ENCODE measurements at places on chromosomes 6 and 20.

DNA sequence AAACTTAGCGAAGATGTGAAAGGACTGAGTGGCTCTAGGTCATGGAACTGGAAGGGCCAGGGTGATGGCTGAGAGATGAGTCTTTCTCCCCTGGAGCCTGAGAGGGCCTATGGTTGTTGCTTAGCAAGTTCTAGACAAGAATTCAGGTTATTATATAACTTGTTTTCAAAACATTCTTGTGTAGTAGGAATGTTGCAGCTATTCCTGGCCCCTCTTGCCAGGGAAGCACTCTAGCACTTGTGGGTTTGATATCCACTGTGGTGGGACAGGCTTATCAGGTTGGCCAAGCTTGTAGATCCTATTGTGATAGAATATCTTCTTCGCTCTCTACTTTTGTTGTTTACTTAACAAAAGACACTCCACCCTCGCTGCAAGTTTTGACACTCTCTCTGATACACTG, 211.8 kb upstream of the CITED2 start:
- DNase-seq: peak; percentile 69

DNA sequence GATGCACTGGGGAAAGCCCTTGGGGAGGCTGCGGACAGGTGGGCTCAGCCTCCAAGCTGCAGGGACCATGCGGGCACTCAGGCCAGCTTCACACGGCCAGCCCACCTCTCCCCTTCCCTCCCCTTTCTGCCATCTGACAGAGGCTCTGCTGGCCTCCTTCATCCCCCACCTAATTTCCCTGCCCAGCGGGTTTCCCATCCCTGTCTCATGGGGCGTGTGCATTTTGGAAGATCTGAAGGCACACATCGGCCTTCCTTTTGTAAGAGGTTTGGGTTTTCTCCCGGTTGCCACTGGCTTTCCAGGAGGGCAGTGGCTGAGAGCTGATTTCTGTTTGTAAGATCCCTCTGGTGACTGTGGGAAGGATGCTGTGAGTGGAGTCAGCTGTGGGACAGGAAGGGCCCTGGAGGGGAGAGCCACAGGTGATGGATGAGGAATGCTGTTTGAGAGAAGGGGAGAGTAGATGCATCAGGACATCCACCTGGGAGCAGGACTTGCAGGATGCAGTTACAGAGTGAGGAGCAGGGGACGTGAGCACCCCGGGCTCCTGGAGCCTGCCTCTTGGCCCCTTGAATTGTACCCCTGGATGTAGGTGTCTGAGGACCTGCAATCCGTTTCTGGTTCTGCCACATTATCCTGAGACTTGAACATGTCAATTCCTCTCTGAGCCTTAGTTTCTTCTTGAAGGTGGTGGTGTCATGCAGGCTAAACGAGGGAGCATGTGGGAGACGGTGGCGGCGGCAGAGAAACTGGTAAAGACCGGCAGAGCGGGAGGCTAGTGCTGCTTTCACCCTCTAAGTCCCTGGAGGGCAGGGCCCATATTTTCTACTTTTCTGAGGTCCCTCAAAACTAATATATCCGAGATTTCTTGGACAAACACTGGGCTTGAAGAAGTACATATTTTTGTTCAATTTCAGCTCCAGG, 5.9 kb upstream of the TUBB1 start:
- peak; percentile 45 for DNase-seq

- no peak for DNase-seq
Measured at GRCh38 chr6:44072452-44072958, 54.7 kb downstream of the MRPL14 start.

- peak; percentile 73 for DNase-seq
Measured at GRCh38 chr6:6704103-6705060, 115.9 kb downstream of the LY86 start.

GRCh38 chr6:154238831-154239230, 117.8 kb downstream of the IPCEF1 start:
- DNase-seq: no peak

DNA sequence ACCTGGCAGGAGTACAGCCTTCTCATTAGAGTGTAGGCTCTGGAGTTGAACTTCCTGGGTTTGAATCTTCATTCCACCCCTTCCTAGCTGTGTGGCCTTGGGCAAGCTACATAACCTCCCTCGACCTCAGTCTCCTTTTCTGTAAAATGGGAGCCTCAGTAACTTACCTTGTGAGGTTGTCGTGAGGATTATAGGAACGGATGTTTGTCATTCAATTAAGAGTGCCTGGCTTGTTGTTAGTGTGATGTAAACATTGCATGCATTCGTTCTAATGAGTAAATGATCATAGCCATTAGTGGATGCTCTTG, 45.2 kb downstream of the TOX2 start:
- DNase-seq: no peak

DNA sequence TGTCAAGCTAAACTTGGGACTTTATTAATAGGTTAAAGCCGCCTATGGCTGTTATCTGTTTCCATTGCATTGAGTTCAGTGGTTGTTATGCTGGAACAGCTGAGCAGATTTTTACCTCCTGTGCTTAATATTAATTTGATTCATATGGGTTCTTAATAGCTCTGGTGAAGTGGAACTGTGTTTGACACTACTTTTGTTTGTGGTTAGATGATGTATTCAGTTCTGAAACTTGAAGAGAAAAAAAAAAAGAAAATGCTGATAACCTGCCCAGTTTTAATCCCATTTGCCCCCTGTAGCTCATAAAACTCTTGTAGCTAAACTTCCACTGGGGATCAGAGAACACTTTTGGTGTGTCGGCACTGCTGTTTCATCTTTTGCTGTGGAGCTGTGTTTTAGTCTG, 117.8 kb downstream of the ZDHHC14 start:
- no peak for DNase-seq

DNA sequence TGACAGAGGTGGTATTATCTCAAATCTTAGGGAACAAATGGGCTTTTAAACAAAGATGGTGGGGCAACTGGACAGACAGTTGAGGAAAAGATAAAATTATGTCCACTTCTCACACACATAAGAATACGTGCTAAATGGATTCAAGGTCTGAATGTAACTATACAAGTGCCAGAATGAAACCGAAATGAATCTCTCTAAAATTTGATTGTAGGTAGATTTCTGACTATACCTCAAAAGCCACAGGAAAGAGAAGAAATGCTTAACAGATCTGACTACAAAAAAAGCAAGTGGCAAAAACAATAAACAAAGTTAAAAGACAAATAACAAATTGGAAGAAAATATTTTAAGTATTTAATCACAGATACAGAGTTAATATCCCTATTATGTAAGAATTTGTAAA, 182.7 kb upstream of the OLIG3 start:
- DNase-seq: no peak

DNA sequence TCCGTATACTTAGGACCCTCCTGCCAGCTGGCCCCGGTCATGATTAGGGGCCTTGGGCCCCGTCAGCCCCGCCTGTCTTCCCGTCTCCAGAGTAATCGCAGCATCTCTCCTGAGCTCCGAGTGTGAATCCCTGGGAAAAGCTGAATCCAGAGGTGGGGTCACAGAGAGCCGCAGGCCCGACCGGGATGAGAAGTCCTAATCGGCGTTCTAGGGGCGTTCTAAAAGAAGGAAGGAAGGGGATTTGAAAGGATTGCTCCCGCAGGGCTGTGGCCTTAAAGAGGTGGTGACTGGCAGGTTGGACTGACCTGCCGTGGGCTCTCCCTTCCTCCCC, 371 bp downstream of the HMGN4 start:
- no peak for DNase-seq

- DNase-seq: peak; percentile 34
Measured at GRCh38 chr20:44115762-44116644, 71.0 kb downstream of the JPH2 start.

DNA sequence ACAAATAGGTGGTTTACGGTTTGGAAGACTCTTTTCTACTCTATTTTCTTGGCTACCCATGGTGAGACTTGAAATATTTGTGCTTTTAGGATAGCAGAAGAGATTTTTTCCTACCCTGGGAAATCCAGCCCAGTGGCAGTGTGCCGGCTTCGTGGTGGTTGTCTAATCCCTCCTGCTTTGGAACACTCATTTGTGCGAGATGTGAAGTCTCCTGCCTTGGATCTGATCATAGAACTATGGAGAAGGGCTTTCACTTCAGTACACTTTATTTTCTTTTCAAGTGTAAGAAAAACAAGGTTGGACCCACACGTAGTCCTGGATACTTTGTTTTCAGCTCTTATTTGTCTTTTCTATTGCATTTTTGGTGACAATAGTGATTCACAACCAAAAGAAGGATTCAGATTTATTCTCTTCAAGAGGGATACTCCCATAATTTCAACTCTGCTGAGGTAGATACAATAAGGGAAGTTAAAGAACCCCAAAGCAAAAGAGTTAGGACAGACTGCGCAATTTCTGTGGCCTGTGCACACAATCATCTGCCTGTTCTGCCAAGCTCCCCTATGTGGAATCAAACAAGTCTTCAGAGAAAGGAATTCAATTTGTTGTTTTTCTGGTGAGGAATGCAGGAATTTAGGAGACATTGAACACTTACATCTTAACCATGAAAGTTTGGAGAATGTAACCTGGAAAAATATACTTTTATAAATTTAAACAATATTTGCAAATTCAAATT, 413.2 kb downstream of the GJA1 start:
- DNase-seq: no peak

- DNase-seq: no peak
Measured at GRCh38 chr20:35956616-35957015, 2.3 kb upstream of the SCAND1 start.

- no peak for DNase-seq
Measured at GRCh38 chr6:147213772-147214171, 9.6 kb downstream of the STXBP5 start.

DNA sequence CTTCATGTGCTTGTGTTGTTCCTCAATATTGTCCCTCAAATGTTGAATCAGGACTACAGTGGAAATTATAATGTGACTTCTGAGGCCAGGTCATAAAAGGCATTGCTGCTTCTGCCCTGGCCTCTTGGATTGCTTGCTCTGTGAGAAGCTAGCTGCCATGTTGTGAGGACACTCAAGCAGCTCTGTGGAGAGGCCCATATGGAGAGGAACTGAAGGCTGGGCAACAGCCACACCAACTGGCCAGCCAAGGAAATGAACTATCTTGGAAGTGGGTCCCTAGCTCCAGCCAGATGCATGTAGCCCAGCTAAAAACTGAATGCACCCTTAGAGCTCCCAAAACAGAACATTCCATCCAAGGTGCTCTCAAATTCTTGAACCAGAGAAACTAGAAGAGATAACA, 282.6 kb downstream of the BMP7 start:
- DNase-seq: no peak

DNA sequence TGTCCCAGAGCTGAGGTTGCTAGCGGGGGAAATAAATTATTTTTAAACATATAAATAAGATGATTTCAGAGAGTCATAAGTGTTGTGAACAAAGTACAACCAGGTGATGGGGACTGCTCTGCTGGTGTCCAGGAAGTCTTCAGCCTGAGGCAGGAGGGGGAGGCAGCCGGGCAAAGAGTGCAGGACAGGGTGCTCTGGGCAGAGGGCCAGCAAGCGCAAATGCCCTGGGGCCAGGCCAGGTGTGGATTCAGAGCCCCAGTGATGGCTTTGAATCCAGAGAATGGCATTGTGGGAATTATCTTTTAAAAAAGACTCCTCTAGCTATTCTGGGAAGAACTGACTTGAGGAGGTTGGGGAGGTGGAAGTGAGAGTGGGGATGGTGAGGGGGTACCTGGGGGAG, 1.6 kb downstream of the CLPSL1 start:
- no peak for DNase-seq

DNA sequence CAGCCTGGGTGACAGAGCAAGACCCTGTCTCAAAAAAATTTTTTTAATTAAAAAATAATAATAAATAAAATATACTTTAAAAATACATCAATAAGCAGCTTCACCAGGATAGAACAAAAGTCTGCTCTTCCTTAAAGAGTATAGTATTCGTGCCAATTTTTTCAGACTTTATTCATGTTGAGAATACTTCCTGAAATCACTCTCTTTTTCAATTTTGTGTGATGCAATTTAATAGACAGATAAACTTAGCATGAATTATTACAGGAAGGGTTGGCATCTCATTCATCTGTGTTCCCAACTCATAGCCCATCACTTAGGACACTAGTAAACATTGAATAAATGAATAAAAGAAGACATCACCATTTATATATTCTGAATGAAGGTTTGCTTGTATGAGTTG, 52.4 kb downstream of the IPCEF1 start:
- DNase-seq: no peak

DNA sequence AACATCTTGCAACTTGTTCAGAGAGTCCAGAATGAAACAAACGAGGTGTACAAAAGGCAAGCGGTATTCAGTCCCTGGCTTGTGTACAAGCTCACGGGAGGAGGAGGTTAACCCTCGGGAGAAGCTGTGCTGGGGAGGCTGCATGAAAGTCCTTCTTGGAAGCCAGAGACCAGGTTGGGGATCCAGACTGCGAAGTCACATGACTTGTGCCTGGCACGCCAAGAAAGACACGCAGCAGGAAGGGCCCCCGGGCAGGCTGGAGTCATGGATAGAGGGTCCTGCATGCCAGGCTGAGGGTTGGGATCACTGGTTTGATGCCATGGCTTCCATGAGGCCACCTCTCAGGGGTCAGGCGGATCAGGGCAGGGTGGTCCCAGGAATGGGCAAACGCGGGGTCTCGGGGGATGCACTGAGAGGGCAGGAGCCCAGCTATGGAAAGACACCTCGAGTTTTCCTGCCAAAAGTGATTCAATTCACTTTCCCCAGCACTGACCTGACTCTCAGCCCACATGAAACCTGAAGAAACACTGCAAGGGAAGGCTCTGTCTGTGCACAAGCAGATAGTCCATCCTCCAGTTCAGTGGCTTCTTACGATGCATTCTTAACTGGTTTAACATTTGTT, 79.4 kb downstream of the DLL1 start:
- peak; percentile 40 for DNase-seq

- DNase-seq: no peak
Measured at GRCh38 chr6:125717120-125717731, 32.2 kb upstream of the HEY2 start.

DNA sequence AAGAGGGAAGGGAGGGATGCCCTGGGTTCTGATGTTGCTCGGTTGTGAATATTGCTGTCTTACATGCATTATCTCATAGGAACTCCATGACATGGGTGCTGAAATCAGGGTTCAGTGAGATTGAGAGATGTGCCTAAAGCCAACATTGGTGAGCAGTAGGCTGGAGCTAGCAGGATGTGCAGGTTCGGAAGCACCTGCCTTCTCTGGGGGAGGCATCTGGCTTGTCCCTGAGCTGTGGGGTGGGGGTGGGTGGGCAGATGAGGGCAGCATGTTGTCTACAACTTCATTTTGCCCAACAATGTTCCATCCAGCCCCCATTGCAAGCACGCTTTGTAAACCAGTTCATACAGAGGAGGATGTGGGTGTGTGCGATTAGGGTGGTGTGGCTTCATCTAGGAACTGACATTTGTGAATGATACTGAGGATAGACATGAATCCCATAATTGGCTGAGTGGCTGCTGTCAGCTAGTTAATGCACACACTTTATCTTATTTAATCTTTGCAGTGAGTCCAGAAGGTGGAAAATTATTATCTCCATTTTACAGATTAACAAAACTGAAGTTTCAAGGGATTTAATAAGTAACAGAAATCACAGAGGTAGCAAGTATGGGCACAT, 119.4 kb downstream of the SYNDIG1 start:
- no peak for DNase-seq

GRCh38 chr6:158110986-158111385, 57.1 kb downstream of the SERAC1 start:
- no peak for DNase-seq

GRCh38 chr6:5513408-5513807, 252.1 kb downstream of the FARS2 start:
- no peak for DNase-seq

GRCh38 chr20:58752565-58752964, 60.0 kb downstream of the NPEPL1 start:
- DNase-seq: no peak

GRCh38 chr6:122495612-122496011, 24.0 kb upstream of the SERINC1 start:
- DNase-seq: no peak

GRCh38 chr6:80142586-80142985, 36.1 kb downstream of the BCKDHB start:
- DNase-seq: no peak

- no peak for DNase-seq
Measured at GRCh38 chr6:33914645-33915044, 110.8 kb upstream of the MLN start.
